RPMI7951 (cell line): ENCODE measurements at places on chromosomes 4 and X.

DNA sequence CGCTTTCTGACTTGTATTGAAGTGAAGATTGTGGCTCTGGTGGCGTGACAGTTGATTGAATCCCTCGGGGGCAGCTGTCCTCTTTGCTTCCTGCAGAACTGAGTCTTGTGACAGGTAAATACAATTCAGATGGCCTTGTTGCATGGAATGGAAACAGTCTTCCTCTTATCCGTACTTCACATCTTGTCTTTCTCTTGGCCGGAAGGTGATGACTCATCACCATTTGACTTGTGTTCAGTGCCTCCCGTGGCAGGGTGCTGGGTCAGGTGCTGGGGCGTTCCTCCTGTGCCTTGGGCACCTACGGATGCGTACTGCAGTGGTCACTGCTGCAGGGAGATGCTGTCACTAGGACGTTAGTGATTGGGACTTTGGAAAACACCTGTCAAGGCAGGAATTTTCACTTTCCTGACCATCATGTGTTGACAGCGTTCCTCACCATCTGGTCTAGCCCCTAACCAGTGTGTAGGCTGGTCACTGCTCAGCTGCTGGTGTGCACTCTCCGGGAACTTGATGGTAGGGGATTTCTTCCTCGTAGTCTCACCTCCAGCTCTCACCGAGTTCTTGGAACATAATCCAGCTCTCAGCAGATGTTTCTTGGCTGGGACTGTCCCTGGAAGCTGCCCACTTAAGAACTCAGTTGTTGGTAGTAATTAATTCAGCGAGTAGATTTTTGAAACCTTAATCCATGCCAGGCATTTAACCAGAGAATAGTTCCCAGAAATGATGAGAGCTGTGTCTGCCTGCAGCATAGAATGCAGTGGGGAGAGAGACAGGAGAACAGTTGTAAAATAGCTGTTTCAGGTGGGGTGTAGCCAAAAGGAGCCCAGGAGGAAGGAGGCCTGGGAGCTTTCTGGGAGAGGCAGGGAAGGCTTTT, 7.2 kb downstream of the TBC1D14 start:
- peak; percentile 74 for DNase-seq

DNA sequence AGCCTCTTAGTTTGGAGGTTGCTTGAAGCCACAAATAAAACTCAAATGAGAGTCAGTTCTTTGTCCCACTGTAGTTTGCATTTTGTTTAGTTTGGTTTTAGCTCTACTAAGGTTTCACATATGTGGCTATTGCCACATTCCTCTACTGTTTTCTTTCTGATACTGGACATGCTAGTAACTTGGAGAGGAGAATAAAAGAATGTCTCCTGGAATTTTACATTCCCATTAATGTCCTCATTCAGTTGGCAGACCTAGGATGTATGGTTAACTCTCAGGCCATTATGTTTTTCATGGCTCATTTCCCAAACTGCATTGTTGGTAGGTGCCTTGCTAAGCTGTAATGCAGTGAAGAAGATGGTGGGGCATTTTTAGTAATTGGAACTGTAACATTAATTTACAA, 29.9 kb downstream of the UPRT start:
- DNase-seq: peak; percentile 1

DNA sequence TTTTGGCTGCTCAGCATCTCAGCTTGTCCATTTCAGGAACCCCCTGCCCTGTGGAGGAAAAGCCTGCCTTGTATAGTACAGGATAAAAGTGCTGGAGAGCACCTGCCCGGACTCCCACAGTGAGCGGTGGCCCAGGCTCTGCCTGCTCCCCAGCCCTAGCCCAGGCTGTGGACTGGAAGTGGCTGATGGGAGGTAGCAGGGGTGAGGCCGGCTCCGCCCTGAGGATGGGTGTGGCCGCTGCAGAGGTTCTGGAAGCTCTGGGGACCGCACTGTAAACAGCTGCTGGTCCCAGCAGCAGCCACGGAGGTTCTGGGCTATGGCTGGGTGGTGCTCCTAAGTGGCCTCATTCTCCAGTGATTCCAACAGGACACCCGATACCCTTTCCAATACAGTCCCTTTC, 56.6 kb upstream of the HELT start:
- no peak for DNase-seq

DNA sequence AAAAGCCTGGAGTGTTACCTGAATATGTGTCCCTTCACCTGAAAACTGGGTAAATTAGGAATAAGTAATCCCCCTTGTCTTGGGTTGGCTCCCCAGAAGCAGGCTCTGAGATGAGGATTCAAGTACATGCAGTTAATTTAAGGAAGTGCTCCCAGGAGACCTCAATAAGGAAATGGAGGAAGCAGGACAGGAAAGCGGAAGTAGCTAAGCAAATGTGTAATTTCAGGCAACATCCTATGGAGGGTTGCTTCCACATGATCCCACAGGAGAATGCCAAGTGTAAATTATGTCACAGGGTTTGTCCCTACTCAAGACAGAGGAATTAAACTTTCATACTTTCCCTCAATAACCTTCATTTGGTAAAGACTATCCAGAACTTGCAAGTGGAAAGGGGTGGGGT, 48.1 kb upstream of the ARHGEF6 start:
- DNase-seq: no peak

DNA sequence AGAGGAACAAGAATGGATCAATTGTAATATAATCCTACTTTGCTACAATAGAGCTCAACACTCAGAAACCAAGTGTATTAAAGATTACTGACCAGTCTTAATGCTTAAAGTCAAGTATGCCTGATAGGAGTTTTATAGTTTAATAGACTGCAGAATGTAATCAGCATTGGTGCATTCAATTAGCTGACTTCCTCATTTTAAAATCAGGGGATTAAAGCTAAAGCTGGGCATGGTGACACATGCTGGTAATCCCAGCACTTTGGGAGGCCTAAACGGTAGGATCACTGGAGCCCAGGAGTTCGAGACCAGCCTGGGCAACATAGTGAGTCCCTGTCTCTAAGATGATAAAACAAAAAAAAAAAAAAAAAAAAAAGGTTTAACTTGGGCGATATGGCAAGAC, 10.8 kb downstream of the HNRNPDL start:
- no peak for DNase-seq

DNA sequence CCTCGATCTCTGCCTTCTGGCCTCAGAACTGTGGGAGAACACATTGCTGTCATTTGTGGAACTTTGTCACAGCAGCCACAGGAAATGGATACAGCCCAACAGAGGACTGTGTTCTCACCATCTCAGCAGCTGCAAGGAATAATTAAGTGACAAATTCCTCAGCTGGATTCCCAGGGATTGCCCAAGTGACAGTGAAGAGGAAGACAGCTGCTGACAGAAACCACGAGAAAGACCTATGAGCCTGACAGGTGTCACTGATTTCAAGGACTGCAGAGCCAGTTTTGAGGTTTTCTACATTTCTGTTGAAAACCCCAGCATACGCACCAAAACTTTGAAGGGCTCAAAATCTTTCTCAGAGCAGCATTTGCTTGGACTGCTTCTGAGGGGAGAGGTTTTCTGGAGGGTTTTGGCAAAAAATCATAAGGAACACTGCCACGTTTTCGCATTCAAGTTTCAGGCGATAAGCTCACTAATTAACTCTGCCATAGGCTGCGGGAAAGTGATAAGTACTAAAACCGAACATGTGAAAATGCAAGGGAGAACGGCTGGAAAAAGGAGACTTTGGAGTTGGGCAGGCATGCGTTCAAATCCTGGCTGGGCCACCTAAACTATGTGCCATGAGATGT, 88.8 kb downstream of the DRD5 start:
- DNase-seq: no peak

DNA sequence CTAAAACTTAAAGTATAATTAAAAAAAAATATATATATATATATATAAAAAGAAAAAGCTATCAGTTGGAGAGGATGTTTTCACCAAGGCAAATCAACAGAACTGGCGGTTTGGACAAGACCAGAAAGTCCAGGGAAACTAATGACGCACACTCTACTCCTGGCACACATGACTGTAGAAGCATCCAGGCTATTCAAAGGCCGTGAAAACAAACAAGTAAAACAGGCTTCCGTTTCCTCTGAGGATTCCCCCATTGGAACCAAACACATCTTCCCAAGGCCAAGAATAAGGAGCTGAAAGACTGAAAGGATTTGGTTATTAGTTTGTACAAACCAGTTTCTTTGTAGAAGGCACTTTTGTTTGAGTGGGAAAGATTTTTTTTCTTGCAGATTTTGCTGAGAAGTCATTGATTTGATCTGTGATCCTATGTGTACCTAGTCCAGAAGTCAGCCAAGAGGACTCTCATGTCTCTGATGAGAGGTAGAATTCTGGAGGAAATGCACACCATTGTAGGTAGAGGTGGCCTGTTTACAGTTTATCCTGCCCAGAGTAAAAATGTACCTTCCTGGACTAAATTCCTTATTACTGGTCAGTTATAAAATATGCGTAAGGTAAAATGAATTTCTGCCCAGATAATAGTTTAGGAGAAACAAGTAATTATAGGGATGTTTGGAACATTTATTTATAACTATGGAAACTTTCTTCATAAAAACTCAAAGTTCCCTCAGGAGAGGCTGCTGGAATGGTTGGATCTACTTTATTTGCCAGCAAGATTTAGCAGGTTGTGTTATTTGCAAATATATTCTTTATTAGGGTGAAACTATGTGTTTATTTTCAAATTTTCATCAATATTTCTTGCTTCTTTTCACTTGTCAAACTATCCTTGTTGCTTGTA, 66.5 kb downstream of the DMP1 start:
- no peak for DNase-seq

DNA sequence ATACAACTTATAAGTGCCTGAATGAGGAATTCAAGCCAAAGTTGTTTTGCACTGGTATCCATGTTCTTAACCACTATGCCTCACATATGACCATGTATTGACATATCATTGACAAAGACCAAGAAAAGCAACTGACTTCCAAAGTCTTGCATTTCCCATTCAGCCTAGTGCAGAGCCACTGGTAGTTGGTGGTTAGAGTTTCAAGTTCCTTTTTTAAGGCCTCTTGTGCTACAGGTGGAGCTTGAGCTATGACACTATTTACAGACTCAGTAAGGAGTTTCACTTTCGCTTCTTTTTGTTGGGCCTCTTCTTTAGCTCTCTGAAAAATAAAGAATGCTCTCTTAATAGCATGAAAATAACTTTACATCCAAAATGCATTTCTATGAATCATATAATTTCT, 763.0 kb downstream of the DMD start:
- no peak for DNase-seq

- no peak for DNase-seq
These were observed 177.8 kb upstream of the GK2 start for GRCh38 chr4:79585834-79586233.

DNA sequence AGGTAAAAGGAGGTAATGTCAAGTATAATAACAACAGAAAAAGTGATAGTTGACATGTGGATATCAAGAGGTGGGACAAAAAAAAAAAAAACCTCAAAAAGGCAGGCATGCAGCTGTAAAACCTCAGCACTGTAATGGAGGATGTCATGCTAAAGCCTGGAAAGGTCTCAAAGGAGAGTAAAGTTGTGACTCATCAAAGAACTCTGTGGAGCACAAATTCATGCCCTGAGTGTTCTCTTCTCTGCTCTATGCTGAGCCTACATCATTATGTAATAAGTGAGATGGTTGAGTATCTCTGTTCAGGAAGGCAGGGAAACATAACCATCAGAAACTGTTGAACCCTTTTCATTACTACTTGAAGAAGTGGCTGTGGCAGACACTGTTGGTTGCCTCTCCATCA, 597.8 kb downstream of the BCOR start:
- peak; percentile 71 for DNase-seq

DNA sequence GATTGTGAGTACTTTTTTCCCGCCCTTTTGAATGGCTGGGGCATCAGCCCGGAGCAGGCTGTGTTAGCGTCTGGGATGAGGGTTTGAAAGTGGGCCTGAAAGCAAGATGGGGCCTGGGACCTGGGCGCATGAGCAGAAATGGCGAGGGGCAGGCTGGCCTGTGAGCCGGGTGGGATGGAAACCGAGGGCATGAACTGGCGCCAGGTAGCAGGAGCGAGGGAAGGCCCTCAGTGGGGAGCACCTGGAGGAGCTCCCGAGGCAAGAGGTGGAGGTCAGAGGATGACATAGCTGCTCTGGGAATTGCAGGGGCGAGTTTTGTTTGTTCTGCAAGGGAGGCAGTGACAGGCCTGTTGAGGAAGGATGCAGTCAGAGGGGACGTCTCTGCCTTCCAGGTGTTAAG, 68.6 kb downstream of the RGS12 start:
- no peak for DNase-seq

GRCh38 chr4:103032574-103032973, 13.1 kb upstream of the SLC9B1 start:
- DNase-seq: peak; percentile 42

DNA sequence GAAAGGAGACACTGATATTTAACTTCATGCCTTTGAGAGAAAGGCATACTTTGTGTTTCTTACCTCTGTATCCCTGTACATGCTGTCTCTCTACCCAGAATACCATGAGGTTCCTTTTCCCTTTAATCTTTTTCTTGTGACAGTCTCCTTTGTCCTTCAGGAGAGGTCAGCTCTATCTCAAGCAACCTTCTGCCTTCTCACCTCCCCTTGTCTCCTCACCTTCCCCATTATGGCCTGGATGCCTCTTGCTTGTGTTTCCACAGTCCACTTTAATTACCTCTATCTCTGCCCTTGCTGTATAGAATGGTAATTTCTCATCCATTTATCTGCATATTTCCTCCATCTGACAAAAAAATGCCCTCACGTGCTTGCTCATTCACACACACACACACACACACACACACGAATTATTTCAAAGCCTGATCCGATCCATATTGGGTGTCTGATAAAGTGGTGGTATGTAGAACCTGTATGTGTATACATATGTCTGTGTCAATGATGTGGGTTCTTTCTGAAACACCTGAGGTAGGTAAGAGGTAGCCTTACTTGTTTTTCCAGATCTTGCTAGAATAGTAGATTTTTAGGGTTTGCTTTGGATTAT, 28.5 kb downstream of the MSN start:
- no peak for DNase-seq

DNA sequence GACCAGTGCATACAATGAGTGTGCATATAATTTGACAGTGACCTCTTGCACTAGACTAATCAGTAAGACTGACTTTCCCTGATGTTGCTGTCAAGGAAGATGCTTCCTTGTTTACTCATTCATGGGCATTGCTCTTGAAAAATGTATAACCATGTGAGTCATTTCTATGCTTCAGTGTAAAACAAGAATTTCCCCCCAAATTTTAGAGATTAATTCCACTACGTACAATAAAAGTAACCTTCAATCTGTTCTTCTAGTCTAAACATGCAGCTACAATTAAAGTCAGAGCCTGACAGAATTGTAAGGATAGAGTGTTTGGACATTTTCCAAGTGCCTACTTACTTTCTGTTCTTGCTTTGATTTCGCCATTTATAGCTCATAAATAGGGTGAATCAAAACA, 935.7 kb downstream of the RAPGEF2 start:
- no peak for DNase-seq

- peak; percentile 35 for DNase-seq
These were observed 142.1 kb downstream of the APBB2 start for GRCh38 chr4:41072021-41072777.

- DNase-seq: no peak
These were observed 187.9 kb upstream of the IL15 start for GRCh38 chr4:141448490-141448889.
